Urinary bladder (tissue), 4 donors: ENCODE measurements at places on chromosomes 4 and X.

DNA sequence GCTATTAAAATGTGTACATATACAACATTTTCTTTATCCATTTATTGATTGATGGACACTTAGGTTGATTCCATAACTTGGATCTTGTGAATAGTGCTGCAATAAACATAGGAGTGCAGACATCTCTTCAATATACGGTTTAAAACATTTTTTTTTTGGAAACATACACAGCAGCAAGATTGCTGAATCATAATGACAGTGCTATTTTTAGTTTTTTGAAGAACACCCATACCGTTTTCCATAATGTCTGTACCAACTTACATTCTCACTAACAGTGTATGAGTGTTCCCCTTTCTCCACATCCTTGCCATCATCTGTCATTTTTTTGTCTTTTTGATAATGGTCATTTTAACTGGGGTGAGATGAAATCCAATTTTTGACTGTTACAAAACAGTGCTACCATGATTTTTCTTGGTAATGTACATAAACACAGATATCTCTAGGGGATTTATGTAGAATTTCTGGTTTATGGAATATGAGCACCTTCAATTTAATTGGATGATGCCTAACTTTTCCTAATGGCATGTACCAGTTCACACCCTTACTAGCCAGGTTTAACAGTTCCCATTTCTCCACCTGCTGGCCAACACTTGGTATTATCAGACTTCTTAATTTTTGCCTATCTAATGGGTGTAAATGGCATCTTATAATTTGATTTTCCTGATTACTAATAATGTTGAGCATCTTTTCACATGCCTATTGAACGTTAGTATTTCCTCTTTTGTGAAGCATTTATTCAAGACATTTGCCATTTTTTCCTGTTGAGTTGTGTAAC lies 21.0 kb upstream of the TMSB15B start:
- no peak for DNase-seq

DNA sequence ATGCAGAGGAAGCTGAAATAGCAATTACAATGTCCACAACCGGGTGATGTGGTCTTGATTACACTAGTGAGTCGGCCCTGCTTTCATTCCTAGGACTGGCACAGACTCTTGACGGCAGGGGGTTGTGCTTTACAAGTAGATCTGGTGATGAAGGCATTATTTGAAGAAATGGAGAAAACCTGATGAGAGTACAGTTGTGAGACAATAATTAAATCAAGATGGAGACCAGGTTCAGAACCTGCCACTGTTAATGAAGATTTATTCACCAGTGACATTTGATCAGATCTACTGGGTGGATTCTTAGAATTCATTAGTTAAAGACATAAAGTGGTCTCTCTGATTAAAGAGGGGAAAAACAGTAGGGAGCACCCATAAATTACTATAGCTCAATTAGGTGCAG lies 747.2 kb downstream of the STPG2 start:
- DNase-seq: no peak

DNA sequence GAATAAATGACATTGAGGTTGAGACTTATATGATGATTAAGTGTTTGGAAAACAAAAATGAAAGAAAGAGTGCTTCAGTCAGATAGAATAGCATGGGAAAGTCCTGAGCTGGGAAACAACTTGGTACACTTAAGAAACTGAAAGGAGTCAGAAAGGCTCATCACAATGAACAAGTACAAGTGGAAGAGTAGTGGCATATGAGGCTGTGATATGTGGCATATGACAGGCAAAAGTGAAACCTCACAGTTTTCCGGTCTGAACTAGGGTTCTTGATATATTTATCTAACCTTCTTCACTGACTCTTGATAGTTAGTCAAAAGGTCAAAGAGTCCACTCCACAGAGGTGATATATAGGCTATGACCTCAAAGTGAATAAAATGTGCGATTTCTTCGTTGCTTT lies 537.1 kb upstream of the CXorf51A start:
- no peak for DNase-seq

DNA sequence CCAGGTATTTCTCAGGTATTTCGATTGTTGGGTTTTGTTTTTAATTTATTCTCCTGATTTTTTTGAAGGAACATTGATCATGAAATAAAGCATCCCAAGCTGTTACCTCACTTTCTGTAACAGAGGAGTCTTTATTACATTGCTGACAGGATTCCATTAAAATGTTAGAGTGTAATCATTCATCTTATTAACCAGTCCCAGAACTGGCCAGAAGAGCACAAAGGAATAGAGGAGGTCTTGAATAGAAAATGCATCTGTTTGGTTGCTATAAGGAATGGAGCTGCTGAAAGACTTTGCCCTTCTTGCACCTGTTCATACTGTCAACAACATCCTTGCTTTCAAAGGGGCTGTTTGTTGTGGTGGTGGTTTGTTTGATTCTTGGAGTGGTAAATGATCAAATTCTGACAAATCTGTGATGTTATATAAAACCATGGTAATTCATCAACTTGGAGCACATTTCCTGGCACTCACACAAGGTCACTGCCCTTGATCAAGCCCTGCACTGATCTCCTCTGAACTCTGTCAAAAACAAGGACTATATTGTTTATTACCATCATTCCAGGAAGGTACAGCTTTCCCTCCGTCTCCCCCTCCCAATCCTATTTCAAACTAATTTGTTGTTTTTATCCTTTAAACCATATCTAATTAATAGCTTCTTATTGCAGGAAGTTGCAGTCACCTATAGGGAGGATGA lies 215.8 kb downstream of the PCDH19 start:
- no peak for DNase-seq

DNA sequence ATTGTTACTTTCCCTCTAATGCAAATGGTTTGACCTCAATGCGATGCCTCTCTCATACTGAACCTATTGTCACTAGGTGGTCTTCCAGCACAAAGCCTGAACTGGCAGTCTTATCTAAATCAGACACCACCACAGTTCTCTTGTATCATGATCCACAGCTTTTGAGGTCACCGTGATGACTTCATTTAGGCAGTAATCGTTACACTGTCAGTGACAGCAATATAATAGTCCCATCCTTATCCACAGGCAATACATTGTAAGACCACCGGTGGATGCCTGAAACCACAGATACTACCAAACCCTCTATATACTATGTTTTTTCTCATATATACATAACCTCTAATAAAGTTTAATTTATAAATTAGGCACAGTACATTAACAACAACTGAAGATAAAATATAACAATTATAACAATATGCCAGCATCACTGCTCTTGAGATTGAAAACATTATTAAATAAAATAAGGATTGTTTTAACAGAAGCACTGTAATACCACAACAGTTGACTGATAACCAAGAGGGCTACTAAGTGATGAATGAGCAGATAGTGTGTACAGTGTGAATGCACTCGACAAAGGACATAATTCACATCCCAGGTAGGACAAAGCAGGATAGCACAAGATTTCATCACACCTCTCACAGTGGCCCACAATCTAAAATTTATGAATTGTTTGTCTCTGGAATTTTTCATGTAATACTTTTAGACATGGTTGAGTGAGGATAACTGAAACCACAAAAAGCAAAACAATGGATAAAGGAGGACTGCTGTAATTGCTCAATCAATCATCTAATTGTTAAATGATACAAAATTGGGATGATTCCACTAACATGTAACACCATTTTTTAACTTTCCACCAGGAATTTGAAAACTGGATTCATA lies 419.4 kb downstream of the CENPC start:
- DNase-seq: no peak
